ENCODE measurements at places on chromosomes 1 and 21. TPM values are rescaled to one million over a fixed set of nuclear protein-coding genes. Genes with fewer than 3 reads are reported as not detected.

DNA sequence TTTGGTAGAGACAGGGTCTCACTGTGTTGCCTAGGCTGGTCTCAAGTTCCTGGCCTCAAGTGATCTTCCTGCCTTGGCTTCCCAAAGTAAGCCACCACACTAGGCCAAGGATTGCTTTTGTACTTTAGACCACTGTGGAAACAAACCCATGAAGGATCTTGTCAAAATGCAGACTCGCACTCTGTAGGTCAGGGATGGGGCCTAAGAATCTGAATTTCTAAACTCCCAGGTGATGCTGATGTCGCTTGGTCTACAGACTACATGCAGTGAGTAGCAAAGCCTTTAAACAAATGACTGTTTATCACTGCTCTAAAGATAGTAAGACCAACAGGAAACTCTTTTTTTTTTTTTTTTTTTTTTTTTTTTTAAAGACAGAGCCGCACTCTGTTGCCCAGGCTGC, 54.1 kb upstream of the MUTYH start:
- no peaks in the 10 kb centered on the region for H3K36me3 ChIP-seq
- no peaks in the 10 kb centered on the region for H3K27me3 ChIP-seq
- H3K4me1 ChIP-seq: peaks cover 14% of the 10 kb centered on the region
- peak overlapping the region; percentile 89 for H3K27ac ChIP-seq
- no peak overlapping the region for H3K4me3 ChIP-seq
- DNase-seq: no peak

- H3K4me3 ChIP-seq: no peak overlapping the region
- H3K27me3 ChIP-seq: no peaks in the 10 kb centered on the region
- no peak overlapping the region for H3K27ac ChIP-seq
These were observed 539.1 kb upstream of the BRINP3 start for GRCh38 chr1:191016765-191017164.

The LCE2D gene
- total RNA-seq: not detected

DNA sequence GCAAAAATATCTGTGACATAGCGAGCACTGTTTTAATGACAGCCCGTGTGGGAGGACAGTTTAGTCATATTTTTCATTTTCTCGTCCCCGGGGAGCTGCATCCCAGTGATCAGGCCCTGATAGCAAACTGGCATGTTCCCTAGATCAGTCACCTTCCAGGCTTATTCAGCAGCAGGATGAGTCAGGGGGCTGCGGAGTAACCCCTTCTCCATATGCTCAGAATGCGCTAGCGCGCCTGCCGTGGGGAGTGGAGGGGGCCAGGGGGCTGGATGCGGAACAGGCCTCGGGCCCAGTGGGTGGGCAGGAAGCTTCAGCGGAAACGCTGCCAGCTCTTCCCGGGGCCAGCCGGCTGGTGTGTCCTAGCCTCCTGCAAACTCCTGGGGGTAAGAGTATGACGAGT, 94.0 kb downstream of the KCND3 start:
- no peak for DNase-seq
- H3K4me3 ChIP-seq: no peak overlapping the region
- H3K4me1 ChIP-seq: no peaks in the 10 kb centered on the region
- H3K27ac ChIP-seq: no peak overlapping the region
- peaks cover 18% of the 10 kb centered on the region for H3K27me3 ChIP-seq

The IFNLR1 gene
- 11.8 TPM for total RNA-seq

- H3K4me1 ChIP-seq: peaks cover 85% of the 10 kb centered on the region
- no peak for DNase-seq
- peak overlapping the region; percentile 90 for H3K27ac ChIP-seq
- H3K36me3 ChIP-seq: peaks cover 5% of the 10 kb centered on the region
- no peaks in the 10 kb centered on the region for H3K27me3 ChIP-seq
- H3K4me3 ChIP-seq: peak overlapping the region; percentile 92
These were observed 3.8 kb downstream of the TRAF5 start for GRCh38 chr1:211330282-211330936.

DNA sequence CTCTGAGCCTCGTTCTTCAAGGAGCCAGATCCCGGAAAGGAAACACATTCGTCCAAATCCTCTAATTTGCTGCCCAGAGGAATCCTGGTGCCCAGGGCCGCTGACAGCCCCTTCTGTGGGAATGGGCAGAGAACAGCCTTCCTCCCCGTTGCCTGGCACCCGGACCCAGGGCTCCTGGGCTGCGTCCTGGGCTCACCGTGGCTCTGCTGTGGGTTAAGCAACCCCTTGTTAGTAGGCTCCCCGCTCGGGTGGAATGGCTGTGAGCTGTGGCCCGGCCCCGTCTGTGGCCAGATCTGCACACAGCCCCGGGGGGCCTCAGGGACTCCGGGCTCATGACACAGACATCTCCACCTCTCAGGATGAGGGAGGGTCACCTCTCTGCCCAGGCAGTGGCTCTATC, 122.9 kb upstream of the ARHGEF16 start:
- no peak overlapping the region for H3K4me3 ChIP-seq
- no peak for DNase-seq
- H3K27me3 ChIP-seq: no peaks in the 10 kb centered on the region
- no peaks in the 10 kb centered on the region for H3K36me3 ChIP-seq
- no peak overlapping the region for H3K27ac ChIP-seq

- no peak overlapping the region for H3K27ac ChIP-seq
- H3K27me3 ChIP-seq: no peaks in the 10 kb centered on the region
- H3K36me3 ChIP-seq: peaks cover 1% of the 10 kb centered on the region
- H3K4me3 ChIP-seq: no peak overlapping the region
- peaks cover 32% of the 10 kb centered on the region for H3K4me1 ChIP-seq
- no peak for DNase-seq
These were observed 177.3 kb downstream of the TGFBR3 start for GRCh38 chr1:91708691-91709090.

DNA sequence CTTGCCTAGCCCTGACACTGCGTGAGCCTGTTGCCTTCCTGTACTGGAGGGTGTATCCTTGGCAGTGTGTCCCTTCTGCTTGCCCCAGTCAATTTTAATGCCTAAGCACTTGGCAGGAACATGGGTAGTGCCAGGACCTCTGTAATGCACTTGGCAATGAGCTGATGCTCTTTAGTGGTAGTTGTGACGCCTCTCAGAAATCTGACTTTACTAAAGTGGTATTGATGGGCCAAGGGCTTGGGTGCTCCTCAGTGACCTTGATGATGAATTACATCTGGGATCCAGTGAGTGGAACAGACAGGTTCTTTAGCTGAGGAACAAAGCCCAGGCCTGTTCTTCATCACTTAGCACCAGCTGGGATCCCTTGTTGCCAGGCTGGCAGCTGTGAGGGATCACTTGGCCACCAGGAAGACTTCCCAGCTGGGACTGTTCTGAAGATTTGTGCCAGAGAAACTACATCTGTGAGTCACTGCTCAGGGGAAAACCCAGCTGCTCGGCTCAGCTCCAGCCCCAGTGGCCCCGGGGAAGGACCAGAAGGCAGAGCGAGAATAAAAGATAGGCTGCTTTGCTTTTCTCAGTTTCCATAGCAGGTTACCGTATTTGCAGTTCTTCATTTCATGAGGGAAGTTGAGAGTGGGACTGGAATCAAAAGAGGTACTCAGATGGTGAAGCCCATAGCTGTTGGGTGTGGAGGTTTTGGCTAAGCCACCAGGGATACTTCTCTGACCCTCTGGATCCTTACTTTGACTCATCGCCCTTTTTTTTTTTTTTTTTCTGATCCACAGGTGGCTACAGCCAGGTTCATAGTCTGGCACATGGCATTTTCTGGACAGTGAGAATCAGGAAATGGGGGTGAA, 28.5 kb upstream of the KCNA2 start:
- H3K27me3 ChIP-seq: no peaks in the 10 kb centered on the region
- H3K36me3 ChIP-seq: no peaks in the 10 kb centered on the region
- peak overlapping the region; percentile 84 for H3K4me3 ChIP-seq
- H3K27ac ChIP-seq: peak overlapping the region; percentile 94
- H3K4me1 ChIP-seq: peaks cover 27% of the 10 kb centered on the region
- DNase-seq: peak; percentile 82

The KRTAP11-1 gene
- total RNA-seq: not detected

The NEGR1 gene
- total RNA-seq: not detected

The MRPL55 gene
- 36.7 TPM for total RNA-seq

Measured in activated T-cell treated with anti-CD3 and anti-CD28 coated beads, Interleukin-2, amount 50 U/mL, for 72 hours (primary cell).